ENCODE measurements at places on chromosomes 5 and 9.

DNA sequence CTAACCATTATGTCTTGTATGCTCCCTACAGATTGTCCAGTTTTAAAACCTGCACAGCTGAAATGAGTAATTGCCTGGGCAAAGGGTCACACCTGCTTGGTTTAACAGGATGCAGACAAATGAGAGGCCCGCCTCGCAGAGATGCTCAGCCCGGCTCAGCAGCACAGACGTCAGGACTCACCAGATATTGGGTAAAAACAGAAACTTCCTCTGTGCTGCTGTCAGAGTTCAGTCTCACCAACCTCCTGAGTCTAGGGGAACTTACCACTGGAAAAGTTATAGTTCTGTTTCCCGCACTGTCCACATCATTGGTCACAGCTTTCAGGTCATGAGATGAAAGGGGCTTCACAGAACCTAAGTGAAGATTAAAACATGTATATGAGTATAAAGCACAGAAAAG lies 152.5 kb downstream of the ESM1 start:
- no peak overlapping the region for H3K27ac ChIP-seq
- no peaks in the 10 kb centered on the region for H3K27me3 ChIP-seq
- H3K4me1 ChIP-seq = no peaks in the 10 kb centered on the region
- H3K4me3 ChIP-seq = no peak overlapping the region
- no peaks in the 10 kb centered on the region for H3K36me3 ChIP-seq
- peak; percentile 77 for DNase-seq

GRCh38 chr9:71675105-71675856 lies 93.0 kb downstream of the CEMIP2 start:
- H3K4me3 ChIP-seq = no peak overlapping the region
- no peak for DNase-seq
- H3K36me3 ChIP-seq = no peaks in the 10 kb centered on the region

DNA sequence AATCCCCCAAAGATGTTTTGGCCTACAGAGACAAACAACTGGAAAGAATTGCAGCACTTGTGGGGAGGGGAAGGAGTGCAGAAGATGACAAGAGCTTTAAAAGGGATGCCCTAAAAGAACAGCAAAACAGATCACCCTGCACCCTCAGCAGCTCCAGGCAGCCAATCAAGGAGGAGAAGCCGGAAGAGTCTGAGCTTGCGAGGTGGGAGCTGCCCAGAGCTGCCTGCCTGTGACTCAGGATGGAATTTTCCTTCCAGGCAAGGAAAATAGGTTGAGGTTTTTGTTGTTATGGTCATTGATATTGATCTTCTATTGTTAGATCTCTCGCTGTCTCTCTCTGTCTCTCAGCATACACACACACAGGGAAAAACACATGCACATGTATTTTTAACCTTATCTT lies 70.3 kb upstream of the MAP1B start:
- DNase-seq = peak; percentile 17
- peaks cover 23% of the 10 kb centered on the region for H3K27me3 ChIP-seq
- no peaks in the 10 kb centered on the region for H3K36me3 ChIP-seq
- no peak overlapping the region for H3K4me3 ChIP-seq
- H3K27ac ChIP-seq = no peak overlapping the region
- H3K4me1 ChIP-seq = no peaks in the 10 kb centered on the region

- H3K4me3 ChIP-seq = no peak overlapping the region
- no peaks in the 10 kb centered on the region for H3K27me3 ChIP-seq
- H3K4me1 ChIP-seq = peaks cover 4% of the 10 kb centered on the region
- H3K27ac ChIP-seq = peak overlapping the region; percentile 24
These were observed 92.7 kb downstream of the VCAN start for GRCh38 chr5:83564069-83564749.

DNA sequence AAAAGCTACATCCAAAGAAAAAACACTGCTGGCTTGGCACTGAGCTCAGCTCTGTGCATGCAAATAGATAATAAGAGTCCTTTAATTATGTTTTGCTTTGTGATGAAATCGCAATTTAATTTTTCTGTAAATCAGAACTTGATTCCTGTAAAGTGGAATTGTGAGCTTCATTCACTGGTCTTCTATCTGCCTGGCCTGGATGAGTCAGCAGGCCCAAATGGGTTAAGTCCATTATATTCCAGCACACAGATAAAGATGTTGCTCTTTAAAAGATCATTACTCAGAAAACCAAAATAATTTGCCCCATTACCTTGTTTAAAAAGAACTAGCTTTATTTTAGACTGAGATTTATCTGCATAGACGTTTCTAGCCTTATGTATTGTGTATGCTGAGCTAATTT lies 90.4 kb downstream of the CARTPT start:
- no peaks in the 10 kb centered on the region for H3K36me3 ChIP-seq
- peaks cover 21% of the 10 kb centered on the region for H3K27me3 ChIP-seq
- no peak overlapping the region for H3K27ac ChIP-seq

DNA sequence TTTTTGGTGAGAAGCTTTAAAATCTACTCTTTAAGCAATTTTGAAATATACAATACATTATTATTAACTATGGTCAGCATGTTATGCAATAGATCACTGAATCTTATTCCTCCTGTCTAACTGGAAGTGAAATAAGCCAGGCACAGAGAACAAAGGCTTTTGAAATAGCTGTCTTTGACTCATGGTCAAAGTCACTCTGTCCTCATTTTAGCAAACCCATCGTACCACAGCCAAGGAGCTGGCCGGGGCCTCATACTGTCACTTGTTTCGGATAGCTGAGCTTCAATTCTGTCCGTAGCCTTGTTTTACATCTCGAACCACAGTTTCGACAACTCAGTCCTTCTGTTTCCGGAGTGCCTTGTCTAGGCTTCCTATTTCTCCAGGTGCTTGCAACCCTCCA lies 19.2 kb downstream of the ADCY2 start:
- no peaks in the 10 kb centered on the region for H3K36me3 ChIP-seq
- H3K27me3 ChIP-seq = no peaks in the 10 kb centered on the region
- H3K27ac ChIP-seq = no peak overlapping the region
- H3K4me1 ChIP-seq = peaks cover 6% of the 10 kb centered on the region

GRCh38 chr5:10634562-10634961 lies 70.7 kb downstream of the ANKRD33B start:
- no peaks in the 10 kb centered on the region for H3K36me3 ChIP-seq
- H3K4me3 ChIP-seq = no peak overlapping the region
- no peak for DNase-seq

GRCh38 chr9:120435091-120435490 lies 144.9 kb downstream of the CDK5RAP2 start:
- H3K36me3 ChIP-seq = peaks cover 14% of the 10 kb centered on the region
- H3K27ac ChIP-seq = no peak overlapping the region
- H3K4me1 ChIP-seq = no peaks in the 10 kb centered on the region
- no peak overlapping the region for H3K4me3 ChIP-seq
- peak; percentile 77 for DNase-seq

DNA sequence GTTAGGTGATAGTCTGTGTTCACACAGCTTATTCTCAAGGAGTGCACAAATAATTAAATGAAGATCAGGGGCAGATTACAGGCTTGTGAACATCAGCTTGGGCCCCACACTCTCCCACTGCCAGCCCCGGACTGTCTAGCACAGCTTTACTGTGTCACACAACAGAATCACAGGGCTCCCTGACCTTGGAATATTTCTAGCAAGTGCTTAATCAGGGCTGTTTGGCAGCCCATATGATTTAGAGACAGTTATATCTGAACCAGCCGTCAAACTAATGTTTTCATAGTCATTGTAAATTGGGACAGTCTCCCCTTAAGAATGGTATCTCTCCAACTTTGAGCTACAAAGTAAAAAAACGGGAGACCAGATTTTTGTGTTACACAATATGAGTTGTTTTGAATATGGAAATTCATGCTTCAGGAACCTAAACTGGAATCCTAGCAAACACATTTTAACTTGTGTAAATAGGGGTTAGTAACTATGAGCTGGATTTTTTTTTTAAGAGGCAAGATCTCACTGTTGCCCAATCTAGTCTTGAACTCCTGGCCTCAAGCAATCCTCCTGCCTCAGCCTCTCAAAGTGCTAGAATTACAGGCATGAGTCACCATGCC lies 517.6 kb downstream of the BNC2 start:
- peak; percentile 53 for DNase-seq
- H3K27me3 ChIP-seq = no peaks in the 10 kb centered on the region
- no peak overlapping the region for H3K27ac ChIP-seq
- no peak overlapping the region for H3K4me3 ChIP-seq
- no peaks in the 10 kb centered on the region for H3K36me3 ChIP-seq

- peak; percentile 7 for DNase-seq
- H3K4me3 ChIP-seq = no peak overlapping the region
- H3K36me3 ChIP-seq = no peaks in the 10 kb centered on the region
- no peaks in the 10 kb centered on the region for H3K4me1 ChIP-seq
- no peak overlapping the region for H3K27ac ChIP-seq
These were observed 267.8 kb upstream of the NREP start for GRCh38 chr5:112024769-112025168.

- no peaks in the 10 kb centered on the region for H3K27me3 ChIP-seq
- H3K27ac ChIP-seq = peak overlapping the region; percentile 97
- peaks cover 26% of the 10 kb centered on the region for H3K4me1 ChIP-seq
- H3K4me3 ChIP-seq = no peak overlapping the region
These were observed 61.7 kb downstream of the TRIO start for GRCh38 chr5:14204785-14205321.

GRCh38 chr5:962386-962785 lies 46.2 kb upstream of the NKD2 start:
- no peaks in the 10 kb centered on the region for H3K36me3 ChIP-seq
- no peak overlapping the region for H3K27ac ChIP-seq
- peaks cover 10% of the 10 kb centered on the region for H3K4me1 ChIP-seq
- peaks cover 72% of the 10 kb centered on the region for H3K27me3 ChIP-seq

DNA sequence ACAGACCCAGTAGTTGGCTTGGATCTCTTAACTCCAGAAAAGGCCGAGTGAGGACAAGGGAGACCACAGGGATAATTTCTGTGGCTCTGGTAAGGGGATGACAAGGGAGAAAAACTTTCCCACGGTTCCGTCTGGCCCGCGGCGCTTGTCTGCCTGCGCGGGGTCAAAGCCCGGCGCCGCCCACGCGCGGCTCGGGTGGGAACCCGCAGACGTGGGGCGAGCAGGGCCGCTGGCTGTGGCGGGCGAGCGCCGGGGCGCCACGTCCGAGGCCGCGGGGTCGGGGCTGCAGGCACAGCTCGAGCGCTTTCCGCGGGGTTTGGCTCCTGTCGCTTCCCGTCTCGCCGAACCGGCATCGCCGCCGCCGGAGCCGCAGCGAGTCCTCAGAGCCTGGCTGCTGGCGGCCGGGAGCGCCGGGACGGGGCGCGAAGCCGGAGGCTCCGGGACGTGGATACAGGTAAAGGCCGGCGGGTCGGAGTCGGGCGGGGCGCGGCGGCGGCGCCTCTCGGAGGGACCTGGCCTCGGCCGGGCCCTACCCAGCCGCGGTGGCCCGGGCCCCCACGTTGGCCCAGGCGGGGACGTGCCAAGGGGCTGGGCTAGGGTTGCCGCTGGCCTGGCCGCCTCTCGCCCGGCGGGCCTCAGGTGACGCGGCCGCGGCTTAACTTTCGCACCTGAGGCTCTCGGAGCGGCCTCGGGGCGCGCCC lies at the start of gene RNF180:
Gene RNF180 (plus strand): TSS at position 344 of the 701 bp plus-strand sequence. CDS start 34,965 bp downstream, outside the sequence.
- H3K27ac ChIP-seq = no peak within 1 kb of the TSS
- peak; percentile 44 for DNase-seq
- peak within 1 kb of the TSS; percentile 87 for H3K4me3 ChIP-seq
- peaks cover 7% of the 10 kb centered on the region for H3K4me1 ChIP-seq
- peaks cover 7% of the 10 kb centered on the region for H3K27me3 ChIP-seq
- no peaks in the 10 kb centered on the region for H3K36me3 ChIP-seq

GRCh38 chr9:114386361-114386885 lies 1.4 kb downstream of the AKNA start:
- peak overlapping the region; percentile 91 for H3K4me3 ChIP-seq
- peak overlapping the region; percentile 77 for H3K27ac ChIP-seq
- no peaks in the 10 kb centered on the region for H3K27me3 ChIP-seq
- H3K4me1 ChIP-seq = peaks cover 40% of the 10 kb centered on the region

GRCh38 chr5:149154650-149155049 lies 13.4 kb downstream of the ABLIM3 start:
- H3K27me3 ChIP-seq = no peaks in the 10 kb centered on the region
- H3K4me1 ChIP-seq = peaks cover 14% of the 10 kb centered on the region

- H3K27me3 ChIP-seq = no peaks in the 10 kb centered on the region
- no peak overlapping the region for H3K4me3 ChIP-seq
- DNase-seq = no peak
- H3K27ac ChIP-seq = no peak overlapping the region
- no peaks in the 10 kb centered on the region for H3K4me1 ChIP-seq
These were observed 1651.8 kb downstream of the MAT2B start for GRCh38 chr5:165157219-165157618.

DNA sequence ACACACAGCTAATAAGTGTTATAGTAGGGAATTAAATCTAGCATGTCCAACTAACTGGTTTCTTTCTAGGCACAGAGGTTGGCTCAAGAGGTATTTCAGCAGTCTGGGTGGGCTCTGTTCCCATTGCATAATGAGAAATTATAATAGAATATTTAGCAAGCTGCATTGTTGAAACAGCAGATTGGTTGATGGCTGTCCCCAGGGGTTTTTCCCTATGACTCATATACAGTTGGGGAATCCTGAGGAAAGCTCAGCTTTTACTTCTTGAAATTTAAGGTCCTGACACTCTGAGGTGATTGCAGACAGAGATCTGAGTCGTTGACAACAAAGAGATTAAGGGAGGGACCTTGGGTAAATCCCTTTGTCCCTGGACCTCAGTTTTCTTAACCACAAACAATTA lies 38.3 kb upstream of the TNFSF8 start:
- H3K27ac ChIP-seq = no peak overlapping the region
- peak; percentile 59 for DNase-seq
- H3K4me3 ChIP-seq = no peak overlapping the region

- H3K27ac ChIP-seq = no peak overlapping the region
- H3K36me3 ChIP-seq = no peaks in the 10 kb centered on the region
- DNase-seq = peak; percentile 52
- H3K4me1 ChIP-seq = no peaks in the 10 kb centered on the region
These were observed 393.8 kb upstream of the MEF2C start for GRCh38 chr5:89276566-89277305.

DNA sequence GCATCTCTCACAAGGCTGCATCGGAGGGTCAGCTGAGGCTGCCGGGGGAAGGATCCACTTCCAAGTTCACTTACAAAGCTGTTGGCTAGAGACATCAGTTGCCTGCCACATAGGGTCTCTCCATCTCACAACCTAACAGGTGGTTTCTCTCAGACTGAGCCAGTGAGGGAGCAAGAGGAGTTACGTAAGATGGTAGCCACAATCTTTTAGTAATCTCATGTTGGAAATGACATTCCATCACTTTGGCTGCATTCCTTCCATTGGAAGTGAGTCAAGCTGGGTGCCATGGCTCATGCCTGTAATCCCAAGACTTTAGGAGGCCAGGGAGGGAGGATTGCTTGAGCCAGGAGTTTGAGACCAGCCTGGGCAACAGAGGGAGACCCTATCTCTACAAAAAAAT lies 7.4 kb upstream of the GRK6 start:
- no peak overlapping the region for H3K4me3 ChIP-seq
- peak; percentile 79 for DNase-seq

GRCh38 chr9:35686222-35687203 lies 3.2 kb downstream of the TPM2 start:
- H3K4me3 ChIP-seq = no peak overlapping the region
- peak; percentile 40 for DNase-seq
- H3K36me3 ChIP-seq = peaks cover 68% of the 10 kb centered on the region
- no peaks in the 10 kb centered on the region for H3K27me3 ChIP-seq
- H3K27ac ChIP-seq = no peak overlapping the region

- H3K36me3 ChIP-seq = no peaks in the 10 kb centered on the region
- peaks cover 45% of the 10 kb centered on the region for H3K27me3 ChIP-seq
- H3K4me1 ChIP-seq = peaks cover 12% of the 10 kb centered on the region
These were observed 565 bp downstream of the HTR1A start for GRCh38 chr5:63961598-63962161.

- DNase-seq = no peak
- H3K4me1 ChIP-seq = peaks cover 29% of the 10 kb centered on the region
- no peaks in the 10 kb centered on the region for H3K27me3 ChIP-seq
- no peak overlapping the region for H3K27ac ChIP-seq
- no peak overlapping the region for H3K4me3 ChIP-seq
These were observed 21.7 kb upstream of the NRARP start for GRCh38 chr9:137323531-137324331.
